ENCODE measurements at places on chromosomes 4 and X.

DNA sequence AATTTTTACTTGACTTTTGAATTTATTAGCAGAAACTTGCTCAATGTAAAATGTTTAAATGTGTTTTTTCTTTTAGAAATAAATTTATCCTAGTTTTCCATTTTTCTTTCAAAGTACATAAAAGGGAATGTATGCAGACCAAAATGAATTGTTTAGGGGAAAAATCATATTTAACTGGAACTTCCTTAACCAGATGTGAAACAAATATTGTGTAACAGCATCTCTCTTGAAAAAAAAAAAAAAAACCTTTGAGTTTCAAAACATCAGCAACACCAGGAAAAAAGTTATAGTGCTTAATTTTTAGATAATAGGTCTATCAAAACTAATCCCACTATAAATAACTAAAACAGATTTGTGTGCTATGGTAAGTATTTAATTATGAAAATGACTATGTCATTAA is 14.5 kb upstream of the CCNA2 start:
- no peaks in the 10 kb centered on the region for H3K27me3 ChIP-seq
- no peak for DNase-seq
- H3K36me3 ChIP-seq = no peaks in the 10 kb centered on the region
- H3K27ac ChIP-seq = no peak overlapping the region
- H3K4me1 ChIP-seq = no peaks in the 10 kb centered on the region
- H3K4me3 ChIP-seq = no peak overlapping the region

DNA sequence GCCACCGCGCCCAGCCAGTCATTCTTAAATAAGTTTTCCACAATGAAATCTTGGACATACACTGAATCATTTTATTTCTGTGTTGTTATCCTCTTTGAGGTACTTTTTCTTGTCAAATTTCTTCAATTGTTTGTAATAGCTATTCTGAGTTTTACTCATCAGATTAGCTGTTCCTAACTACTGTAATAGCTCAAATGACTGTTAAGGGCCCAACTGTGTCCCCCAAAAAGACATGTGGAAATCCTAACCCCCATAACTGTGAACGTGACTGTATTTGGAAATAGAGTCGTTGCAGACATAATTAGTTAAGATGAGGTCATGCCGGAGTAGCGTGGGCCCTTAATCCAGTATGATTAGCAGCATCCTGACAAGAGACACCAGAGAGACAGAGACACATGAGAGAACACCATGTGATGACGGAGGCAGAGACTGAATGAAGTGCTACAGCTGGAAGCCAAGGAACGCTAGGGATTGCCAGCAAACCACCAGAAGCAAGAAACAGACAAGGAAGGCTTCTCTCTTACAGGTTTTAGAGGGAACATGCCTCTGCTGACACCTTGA is 22.9 kb downstream of the ACOT9 start:
- no peaks in the 10 kb centered on the region for H3K4me1 ChIP-seq
- peaks cover 15% of the 10 kb centered on the region for H3K36me3 ChIP-seq
- DNase-seq = no peak
- no peak overlapping the region for H3K4me3 ChIP-seq

GRCh38 chrX:42128587-42128986 is 205.2 kb upstream of the CASK start:
- no peaks in the 10 kb centered on the region for H3K36me3 ChIP-seq
- H3K4me1 ChIP-seq = no peaks in the 10 kb centered on the region
- H3K4me3 ChIP-seq = no peak overlapping the region
- no peak overlapping the region for H3K27ac ChIP-seq

DNA sequence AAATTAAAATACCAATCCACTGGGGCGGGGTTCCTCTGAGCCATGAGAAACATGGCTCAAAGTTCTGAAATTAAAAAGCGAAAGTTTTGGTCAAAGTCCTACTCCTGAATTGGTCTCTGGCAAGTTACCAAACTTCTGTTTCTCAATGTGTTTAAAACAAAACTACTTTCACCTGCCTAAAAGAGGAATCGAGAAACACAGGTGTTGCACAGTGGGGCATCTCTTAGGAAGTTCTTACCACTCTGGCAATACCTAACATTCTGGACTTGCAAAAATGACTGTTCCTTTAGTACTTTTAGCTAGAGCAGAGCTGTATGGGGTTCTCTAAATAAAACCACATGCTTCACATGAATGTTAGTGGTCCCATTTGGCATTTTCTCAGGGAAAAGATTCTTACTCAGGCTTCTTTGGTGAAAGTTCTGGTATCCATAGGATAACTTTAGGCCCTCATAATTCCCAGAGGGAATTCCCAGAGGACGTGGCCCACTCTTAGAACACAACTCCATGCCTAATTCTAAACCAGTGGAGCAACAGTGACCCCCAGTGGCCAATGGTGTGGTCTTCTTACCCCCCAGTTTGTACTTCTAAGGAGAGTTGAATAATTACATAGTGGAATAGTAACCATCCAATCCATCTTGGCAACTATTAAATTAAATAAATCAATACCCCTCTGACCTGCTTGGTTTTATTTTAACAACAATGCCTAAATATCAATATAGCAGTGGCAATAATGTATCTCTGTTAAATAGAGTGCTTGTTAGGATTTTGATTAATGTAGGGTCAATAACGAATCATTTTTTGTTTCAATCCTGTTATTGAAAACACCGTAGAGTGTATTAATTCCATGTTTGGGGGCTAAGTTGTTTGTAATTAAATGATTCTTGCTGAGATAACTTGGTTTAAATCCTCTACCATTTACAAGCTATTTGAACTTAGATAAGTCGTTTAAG is 21.9 kb downstream of the BMP3 start:
- no peaks in the 10 kb centered on the region for H3K27me3 ChIP-seq
- H3K4me1 ChIP-seq = no peaks in the 10 kb centered on the region
- peak; percentile 84 for DNase-seq
- no peak overlapping the region for H3K4me3 ChIP-seq

DNA sequence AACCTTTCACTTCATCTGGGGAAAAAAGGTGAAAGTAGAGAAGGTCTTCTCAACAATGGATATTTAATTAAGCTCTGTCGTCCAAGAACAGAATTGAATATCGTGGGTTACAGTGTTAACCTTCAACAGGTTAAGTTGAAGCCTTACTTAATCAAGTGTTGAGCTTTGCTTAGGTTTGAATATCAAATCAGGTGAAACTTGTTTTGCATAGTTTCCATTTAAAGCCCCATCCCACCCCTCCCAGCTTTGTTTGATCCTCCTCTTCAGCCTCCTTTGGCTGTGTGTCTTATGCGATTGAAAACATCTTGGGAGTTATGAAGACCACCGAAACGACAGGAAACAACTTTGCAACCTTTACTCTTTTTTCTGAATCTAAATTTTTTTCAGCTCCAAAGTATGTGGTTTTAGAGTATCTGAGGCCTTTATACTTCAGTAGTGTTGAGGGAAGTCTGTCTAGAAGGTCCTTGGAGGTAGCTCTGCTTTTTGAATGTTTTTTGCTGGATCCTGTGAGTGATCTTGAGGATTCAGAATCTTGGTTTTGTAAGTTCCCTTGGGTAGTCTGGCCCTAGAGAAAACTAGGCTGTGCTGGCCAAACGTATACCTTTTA is 39.1 kb downstream of the MCUB start:
- no peak overlapping the region for H3K4me3 ChIP-seq
- no peak overlapping the region for H3K27ac ChIP-seq
- H3K4me1 ChIP-seq = no peaks in the 10 kb centered on the region

DNA sequence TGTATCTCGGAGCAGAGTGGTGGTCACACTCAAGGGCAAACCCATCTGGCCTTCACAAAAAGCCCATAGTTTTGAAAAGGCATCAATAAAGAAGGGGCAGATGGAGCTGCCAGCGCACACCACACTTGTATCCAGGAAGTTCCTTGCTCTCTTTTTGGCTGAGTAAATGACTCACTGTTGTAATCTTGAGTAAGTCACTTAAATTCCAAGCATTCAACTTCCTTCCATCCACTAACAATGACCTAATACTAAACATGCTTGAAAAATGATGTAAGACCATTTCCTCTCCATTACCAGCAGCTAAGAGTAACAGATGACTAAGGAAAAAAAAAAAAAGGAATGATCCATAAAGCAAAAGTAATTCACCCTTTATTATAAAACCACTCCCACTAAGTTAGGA is 32.4 kb upstream of the MYOZ2 start:
- peak; percentile 51 for DNase-seq
- no peaks in the 10 kb centered on the region for H3K4me1 ChIP-seq
- H3K27me3 ChIP-seq = no peaks in the 10 kb centered on the region

DNA sequence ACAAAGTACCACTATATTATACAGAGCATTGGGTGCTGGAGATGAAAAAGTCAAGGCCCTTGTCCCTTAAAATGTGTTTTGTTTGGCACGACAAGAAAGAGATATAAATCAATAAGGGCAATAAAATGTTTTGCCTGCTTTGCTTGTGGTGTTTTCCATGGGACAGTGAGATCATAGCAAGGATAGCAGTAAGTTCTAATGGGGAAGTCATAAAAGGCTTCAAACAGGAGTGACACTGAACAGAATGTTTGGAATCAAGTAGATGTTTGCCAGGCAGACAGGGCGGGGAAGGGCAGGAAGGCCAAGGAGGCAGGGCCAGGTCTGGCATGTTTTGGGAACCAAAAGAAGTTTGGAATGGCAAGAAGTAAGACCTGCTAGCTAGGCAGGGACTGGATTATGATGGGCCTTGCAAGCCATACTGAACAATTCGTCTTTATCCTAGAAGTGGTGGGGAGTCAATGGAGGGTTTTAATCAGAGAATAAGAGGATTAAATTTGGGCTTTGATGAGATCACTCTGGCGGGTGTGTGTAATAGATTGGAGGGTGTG is 16.4 kb downstream of the FGF2 start:
- no peaks in the 10 kb centered on the region for H3K36me3 ChIP-seq
- no peak for DNase-seq
- H3K27ac ChIP-seq = no peak overlapping the region
- H3K4me1 ChIP-seq = no peaks in the 10 kb centered on the region
- H3K4me3 ChIP-seq = no peak overlapping the region

DNA sequence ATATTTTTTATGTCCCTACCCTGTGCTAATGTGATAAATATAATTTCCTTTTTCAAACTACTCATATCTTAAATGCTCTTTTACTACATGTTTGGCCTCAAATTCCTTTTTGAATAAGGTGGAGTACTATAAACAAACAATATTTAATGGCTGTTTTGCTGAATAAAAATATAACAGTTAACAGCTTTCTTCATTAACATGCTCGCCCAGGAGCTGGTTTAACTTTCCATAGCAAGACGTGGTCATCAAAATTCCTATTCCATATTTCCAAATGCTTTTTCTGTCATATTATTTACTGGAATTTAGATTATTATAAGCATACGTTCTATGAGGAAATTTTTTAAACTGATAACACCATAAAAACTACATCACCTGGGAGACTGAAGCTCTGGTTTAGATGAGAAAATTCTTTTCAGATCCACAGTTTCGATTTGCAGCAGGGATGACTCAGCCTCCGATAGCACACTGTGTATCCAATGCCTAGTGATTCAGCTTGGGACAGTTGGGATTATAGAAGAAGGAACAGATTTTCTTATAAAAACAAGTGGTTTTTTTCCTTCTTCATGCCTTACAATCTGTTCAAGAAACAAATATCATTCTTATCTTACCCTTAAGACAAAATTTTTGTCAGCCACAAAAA is 129.1 kb downstream of the FBXO8 start:
- H3K36me3 ChIP-seq = no peaks in the 10 kb centered on the region
- no peaks in the 10 kb centered on the region for H3K27me3 ChIP-seq
- H3K27ac ChIP-seq = no peak overlapping the region
- DNase-seq = no peak

DNA sequence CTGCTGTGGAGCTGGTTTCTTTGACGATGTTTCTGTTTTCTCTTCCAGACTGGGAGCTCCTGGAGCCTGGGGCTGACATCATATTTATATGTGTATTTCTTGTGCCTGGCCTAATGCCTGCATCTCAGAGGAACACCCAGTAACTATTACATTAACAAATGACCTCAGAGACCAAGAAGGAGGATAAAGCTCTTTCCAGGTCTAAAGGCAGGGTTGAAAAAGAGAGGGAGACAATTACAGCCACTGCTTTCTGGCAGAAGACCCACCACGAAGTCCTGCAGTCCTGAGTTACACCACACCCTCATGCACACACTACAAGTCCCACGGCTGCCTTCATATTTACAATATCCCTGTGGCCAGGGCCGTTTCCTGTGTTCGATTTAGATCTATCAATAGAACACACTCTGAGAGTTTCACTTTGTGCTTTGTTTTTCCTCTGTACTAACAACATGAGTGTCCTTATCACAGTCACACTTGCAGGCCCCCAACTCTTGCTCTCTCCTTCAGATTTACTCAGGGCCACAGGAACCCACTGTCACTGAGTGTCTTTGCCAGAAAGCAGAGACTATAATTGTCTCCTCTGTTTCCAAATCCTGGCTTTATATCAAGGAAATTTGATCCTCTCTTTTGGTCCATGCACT is 535.5 kb downstream of the MID1IP1 start:
- H3K4me1 ChIP-seq = no peaks in the 10 kb centered on the region
- peak overlapping the region; percentile 36 for H3K27ac ChIP-seq
- no peak overlapping the region for H3K4me3 ChIP-seq

DNA sequence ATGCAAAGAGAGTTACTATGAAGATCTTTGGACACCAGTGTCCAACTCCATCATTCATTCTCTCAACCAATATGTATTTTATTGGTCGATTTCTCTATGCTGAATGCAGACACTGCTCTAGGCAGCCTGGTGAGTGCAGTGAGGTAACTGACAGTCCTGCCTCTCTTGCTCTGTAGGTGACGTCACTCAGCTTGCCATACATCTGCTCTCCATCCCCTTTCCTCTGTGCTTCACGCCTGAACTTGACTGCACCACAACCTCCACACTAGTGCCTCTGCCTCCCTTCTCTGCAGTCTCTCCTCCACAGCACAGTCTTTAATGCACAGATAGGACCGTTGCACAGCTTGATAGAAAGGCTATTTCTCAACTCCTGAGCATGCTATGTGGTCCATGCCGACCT is 344.9 kb upstream of the NOCT start:
- no peak overlapping the region for H3K4me3 ChIP-seq
- no peak for DNase-seq
- H3K27ac ChIP-seq = no peak overlapping the region
- H3K4me1 ChIP-seq = no peaks in the 10 kb centered on the region
- no peaks in the 10 kb centered on the region for H3K36me3 ChIP-seq

- no peaks in the 10 kb centered on the region for H3K27me3 ChIP-seq
- H3K36me3 ChIP-seq = no peaks in the 10 kb centered on the region
- H3K4me3 ChIP-seq = no peak overlapping the region
- H3K27ac ChIP-seq = no peak overlapping the region
Observed at GRCh38 chrX:105150557-105150956, 69.9 kb downstream of the TEX13A start.

DNA sequence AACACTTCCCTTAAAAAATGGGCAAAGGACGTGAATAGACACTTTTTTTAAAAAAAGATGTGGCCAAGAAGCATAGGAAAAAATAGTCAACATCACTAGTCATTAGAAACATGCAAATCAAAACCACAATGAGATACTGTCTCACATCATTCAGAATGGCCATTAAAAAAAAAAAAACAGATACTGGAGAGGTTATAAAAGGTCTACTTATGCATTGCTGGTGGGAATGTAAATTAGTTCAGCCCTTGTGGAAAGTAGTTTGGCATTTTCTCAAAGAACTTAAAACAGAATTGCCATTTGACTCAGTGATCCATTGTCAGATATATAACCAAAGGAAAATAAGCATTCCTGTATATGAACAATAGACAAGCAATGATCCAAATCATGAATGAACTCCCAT is 352.8 kb upstream of the EPHA5 start:
- no peaks in the 10 kb centered on the region for H3K27me3 ChIP-seq
- no peaks in the 10 kb centered on the region for H3K4me1 ChIP-seq
- no peak overlapping the region for H3K4me3 ChIP-seq

Measured in Peyer's patch (tissue), 4 donors.